ENCODE measurements at places on chromosomes 1 and 21.

DNA sequence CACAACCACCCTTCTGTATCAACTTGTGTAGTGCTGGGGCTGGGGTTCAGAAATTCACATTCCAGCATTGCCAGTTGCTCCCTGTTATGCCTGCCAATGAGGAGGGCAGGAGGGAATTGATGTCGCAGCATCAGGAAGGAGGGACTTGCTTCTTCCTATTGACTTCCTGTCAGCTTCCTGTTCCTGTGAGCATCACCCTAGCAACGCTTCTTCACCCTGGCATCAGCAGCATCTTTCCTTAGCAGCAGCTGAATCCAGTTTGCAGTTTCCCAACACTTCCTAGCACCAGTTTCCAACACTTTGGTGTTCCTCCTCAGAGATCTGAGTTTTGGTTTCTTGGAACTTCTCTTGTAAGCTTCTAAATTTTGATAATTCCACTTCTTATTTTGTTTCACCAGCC, 8.9 kb upstream of the TRIM62 start:
- DNase-seq = no peak

- DNase-seq = no peak
Observed at GRCh38 chr1:71364236-71364635, 283.4 kb upstream of the ZRANB2 start.

DNA sequence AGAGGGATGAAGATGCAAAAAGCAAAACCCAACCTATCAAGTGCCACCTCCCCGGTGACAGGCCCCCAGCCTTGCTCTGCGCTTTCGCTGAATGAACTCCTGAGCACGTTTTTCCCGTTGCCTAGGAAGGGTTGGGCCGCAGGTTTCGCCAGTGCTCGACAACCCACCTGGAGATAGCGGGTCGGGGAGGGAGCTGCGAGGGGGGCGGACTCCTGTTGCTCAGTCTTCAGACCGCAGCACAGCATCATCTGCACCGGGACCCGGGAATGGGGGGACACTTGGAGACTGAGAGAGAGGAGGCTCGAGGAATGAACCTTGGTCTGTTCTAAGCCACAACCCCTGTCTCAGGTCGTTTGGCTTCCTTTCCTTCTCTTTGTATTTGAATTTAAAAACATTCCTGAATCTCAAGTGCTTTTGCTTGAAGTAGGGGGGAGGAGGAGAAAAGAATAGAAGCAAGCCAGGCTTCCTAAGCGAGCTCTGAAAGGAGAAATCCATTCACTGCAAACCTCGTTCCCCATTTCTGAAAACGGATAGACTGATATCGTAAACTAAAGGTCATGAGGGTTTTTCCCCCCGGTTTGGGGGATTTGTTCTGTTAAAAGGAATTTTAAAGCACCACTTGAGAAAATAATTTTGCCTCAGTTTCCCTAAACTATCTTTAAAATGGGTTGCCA, 1.2 kb downstream of the AK5 start:
- DNase-seq = no peak

DNA sequence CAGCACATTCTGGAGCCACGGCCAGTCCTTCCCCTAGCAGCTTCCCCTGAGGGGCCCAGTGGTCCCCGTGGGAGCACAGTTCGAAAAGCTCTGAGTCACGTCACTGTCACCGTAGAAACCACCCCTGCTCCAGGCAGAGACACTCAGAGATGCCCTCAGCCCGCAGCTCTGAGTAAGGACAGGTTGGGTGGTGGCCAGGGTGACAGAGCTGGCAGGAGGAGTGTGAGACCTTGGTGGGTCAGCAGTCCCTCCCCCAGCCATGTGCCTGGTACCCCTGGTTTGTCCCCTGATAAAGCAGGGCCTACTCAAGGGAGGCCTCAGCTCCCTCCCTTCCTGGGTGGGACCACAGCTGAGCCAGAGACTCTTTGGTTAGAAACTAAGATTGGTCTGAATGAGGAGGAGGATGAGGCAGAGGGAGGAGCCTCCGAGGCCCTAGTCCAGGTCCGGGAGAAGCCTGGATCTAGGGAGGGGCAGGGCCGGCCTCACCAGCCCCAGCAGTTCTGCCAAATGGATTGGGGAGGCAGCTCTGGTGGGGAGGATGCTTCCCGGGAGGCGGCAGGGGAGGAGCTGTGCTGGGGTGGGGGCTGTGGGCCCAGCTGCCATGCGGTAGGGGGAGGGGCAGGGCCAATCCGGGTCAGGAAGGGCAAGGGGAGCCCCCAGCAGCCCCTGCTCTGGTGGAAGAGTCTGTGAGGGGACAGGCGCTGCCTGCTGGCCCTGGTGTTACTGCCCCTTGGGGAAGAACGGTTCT, 55.2 kb downstream of the SLC9A1 start:
- DNase-seq = peak; percentile 29

- no peak for DNase-seq
Observed at GRCh38 chr1:14334336-14335176, 263.9 kb upstream of the KAZN start.
